CD8-positive, alpha-beta memory T cell (primary cell): ENCODE measurements at places on chromosomes 3 and 15.

GRCh38 chr15:56582785-56583184 lies 117.8 kb upstream of the MNS1 start:
- DNase-seq, result no peak

GRCh38 chr3:104137116-104137515 lies 1229.6 kb upstream of the ALCAM start:
- no peak for DNase-seq

- DNase-seq, result no peak
Measured at GRCh38 chr3:90132197-90132596, 1024.8 kb downstream of the EPHA3 start.

DNA sequence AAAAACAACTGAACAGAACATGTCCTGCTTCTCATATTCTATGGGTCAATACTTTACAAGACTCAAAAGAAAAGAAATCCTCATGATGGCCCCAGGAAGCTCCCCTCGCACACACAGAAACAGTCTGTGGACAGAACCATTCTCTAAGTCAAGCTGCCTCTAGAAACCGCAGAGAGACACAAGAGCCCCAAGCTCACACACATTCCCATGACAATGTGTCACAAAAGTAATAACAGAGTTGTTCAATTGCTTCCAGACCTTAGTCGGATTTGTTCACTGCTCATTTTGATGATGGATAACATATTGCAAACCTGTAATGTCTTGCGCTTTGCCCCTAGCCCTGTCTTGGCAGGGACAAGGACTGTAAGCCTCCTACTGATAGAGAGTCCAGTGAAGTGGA lies 60.9 kb downstream of the UMPS start:
- DNase-seq, result no peak

DNA sequence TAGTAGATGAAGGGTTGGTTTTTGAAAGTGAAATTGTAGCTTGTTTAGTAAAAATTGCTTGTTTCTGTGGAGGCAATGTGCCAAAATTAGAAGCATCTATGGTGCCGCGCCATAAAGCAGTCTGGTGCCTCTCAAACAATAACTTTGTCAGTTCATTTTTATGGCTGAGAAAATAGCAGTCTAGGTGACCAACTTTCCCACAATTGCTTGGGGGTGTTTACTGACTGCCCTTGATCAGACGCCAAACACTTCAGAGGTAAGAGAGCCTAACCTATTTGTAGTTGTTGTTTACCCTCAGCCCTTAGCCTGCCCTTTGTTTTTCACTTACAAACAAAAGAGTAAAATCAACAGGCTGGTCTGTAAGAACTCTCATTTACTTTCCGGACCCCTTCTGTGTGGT lies 174.5 kb downstream of the FNDC3B start:
- DNase-seq, result no peak
